Stimulated activated CD8-positive, alpha-beta memory T cell treated with anti-CD3 and anti-CD28 coated beads, Interleukin-7, amount 100 ng/mL, for 24 hours (primary cell): ENCODE measurements at places on chromosomes 1 and 21.

GRCh38 chr1:112011202-112011601 is 21.7 kb upstream of the KCND3 start:
- no peak for DNase-seq

GRCh38 chr1:4309676-4310320 is 344.6 kb upstream of the AJAP1 start:
- DNase-seq = no peak

GRCh38 chr1:229001467-229002011 is 266.3 kb downstream of the RHOU start:
- no peak for DNase-seq

- DNase-seq = no peak
These were observed 32.9 kb downstream of the PSMG1 start for GRCh38 chr21:39150316-39150715.

DNA sequence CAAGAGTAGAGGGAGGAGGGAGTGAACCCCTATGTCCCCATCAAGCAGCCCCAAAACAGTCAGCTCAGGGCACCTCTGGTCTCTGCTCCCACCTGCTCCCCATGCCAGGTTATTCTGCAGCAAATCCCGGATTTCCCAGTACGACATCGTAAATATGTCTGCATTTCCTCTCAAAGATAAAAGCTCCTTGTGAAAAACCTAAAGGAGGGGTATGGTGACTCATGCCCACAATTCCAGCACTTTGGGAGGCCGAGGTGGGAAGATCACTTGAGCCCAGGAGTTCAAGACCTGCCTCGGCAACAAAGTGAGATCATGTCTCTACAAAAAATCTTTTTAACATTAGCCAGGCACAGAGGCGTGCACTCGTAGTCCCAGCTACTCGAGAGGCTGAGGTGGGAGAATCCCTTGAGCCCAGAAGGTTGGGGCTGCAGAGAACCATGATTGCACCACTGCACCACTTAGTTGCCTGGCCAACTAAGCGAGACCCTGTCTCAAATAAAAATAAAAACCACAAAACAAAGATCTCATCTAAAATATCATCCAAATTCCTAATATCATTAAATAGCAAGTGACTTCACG is 7.1 kb downstream of the ACOT7 start:
- no peak for DNase-seq

- no peak for DNase-seq
These were observed 207.1 kb upstream of the ZC3H12A start for GRCh38 chr1:37267111-37267835.

DNA sequence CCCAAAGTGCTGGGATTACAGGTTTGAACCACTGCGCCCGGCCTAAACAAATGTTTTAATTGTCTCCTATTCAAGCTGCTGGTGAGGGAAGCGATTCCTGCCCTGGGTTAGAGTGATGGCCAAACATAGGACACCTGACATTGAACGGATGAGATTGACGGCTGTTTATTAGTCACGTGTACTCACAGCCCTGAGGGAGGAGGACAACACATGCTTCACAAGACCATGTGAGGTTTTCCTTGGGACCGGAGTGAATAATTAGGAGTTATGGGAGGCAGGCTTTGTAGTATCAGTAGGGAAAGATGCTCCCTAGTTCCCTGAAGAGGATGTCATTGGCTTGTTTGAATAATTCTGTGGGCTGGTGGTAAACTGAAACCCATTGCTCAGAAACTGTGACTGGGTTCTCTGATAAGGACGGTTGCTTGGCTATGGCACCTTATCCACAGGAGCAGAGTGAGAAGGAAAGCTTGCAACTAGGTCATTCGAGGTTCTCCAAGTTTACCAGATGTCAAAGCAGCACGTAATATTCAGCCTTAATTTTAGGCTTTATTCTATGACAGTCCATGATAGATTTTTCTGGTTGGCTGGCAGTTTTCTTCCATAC is 245.8 kb downstream of the PLA2G4A start:
- no peak for DNase-seq

- DNase-seq = no peak
These were observed 143.3 kb downstream of the RPS6KC1 start for GRCh38 chr1:213194383-213194782.

GRCh38 chr1:205266611-205267305 is 39.0 kb downstream of the TMCC2 start:
- no peak for DNase-seq

DNA sequence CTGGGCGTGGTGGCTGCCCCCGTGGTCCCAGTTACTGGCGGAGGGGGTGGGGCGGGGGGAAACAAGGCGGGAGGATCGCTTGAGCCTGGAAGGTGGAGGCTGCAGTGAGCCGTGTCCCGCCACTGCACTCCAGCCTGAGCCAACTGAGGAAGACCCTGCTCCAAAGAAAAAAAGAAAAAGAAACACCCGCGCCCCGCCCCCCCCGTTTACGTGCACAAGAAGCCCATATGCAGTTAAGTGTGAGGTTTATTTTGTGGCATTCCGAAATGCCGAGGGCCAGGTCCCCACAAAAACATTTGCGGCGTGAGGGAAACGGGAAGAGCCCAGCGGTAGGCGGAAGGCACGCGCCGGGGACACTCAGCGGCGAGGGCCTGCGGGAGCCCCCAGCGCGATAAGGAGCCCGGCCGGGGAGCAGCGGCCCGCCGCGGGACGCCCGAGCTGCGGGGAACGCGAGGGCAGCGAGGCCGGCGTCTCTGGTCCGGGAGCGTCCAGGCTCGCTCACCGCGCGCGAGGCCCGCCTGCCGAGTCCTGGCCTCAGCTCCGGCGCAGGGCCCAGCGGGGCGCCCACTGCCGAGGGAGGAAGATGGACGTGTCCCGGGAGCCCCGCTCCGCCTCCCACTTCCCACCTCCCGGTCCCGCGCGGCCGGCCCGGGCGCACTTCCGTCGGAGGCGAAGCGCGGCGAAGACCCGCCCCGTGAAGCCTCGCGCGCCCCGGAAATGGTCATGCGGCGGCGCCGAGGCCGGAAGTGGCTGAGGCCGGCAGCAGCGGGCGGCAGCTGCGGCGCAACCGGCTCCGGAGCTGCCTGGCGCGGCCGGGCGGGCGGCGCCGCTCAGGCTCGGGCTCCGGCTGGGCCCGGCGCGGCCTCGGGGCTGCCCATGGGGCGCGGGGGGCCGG is at the start of gene TRAPPC10:
TSS of gene TRAPPC10 (plus strand) at position 731 of the 895 bp plus-strand sequence. CDS start 185 bp downstream, outside the sequence.
- DNase-seq = peak; percentile 64

GRCh38 chr1:10736634-10737586 is 59.5 kb downstream of the CASZ1 start:
- DNase-seq = no peak

DNA sequence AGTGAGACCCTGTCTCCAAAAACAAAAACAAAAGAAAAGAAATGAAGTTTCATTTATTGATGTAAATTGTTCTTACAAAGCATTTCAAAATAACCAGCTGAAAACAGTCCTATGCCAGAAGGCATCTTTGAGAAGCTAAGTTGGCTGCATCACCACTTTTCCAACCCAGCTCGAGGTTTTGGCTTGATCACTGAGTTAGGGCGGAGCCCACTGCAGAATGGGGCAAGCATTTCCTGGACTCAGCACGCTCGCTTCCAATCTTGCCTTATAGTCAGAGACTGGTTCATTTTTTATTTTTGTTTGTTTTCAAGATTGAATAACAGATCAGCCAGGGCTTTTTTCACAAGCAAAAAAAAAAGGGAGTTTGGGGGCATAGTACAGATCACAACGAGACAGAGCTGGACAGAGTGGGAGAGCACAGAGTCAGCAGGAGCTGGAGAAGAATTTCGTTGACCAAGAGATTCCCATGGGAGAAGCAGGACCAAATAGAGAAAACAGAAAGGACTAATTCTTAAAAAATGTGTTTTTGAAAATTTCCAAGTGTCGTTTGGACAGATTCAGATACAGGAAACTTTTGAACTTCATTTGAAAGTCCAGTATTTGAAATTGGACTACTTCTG is 23.5 kb upstream of the COL6A1 start:
- no peak for DNase-seq

DNA sequence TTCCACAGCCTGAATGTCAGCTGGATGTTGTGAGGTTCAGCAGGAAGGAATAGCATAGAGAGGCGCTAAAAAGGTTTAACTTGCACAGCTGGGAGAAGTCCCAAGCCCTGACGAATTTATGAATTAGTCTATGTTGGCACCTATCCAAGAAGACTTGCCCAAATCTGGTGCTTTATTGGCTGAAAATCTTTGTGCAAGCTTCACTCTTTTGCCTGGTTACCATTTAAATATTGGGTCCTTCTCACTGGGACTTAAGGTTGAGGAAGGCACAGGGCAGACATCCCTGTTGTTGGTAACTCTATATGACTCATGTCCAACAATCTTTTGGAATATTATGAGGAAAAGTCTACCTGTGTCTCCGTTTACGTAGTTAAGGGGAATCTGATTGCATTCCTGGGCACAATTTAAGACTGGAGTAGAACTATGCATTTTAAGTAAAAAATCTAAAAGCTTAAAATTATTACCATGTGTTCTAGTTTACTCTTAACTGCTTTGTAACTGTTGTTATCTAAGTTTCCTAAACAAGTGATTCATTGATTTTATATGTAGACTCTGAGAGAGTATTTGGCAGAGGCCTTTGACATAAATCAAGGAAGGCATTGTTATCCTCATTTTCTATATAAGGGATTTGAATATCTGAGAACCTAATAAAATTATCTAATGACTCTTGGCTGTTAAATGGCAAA is 181.7 kb upstream of the DPYD start:
- DNase-seq = no peak

- no peak for DNase-seq
These were observed 11.3 kb upstream of the DIPK1A start for GRCh38 chr1:92972409-92973129.

DNA sequence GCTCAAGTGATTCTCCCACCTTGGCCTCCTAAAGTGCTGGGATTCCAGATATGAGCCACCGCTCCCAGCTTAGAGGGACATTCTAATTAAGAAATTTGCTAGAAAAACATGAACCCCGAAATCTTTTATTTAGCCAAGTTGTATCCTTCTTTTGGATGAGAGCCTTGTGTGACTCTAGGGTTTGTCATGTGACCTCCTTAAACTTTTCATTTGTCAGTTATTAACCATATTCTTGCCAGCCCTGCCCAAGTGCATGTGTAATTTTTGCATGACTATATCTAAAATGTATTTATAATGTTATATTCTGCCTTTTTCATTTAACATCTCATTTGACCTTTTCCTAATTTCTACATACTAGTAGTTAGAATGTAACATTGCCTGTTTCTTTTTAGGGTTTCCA is 1.9 kb downstream of the UTP25 start:
- DNase-seq = no peak

- no peak for DNase-seq
These were observed 37.3 kb downstream of the HUNK start for GRCh38 chr21:31910074-31910470.

- no peak for DNase-seq
These were observed 152.2 kb downstream of the NFIA start for GRCh38 chr1:61234587-61234919.

GRCh38 chr1:95094923-95095322 is 22.2 kb upstream of the ALG14 start:
- no peak for DNase-seq

DNA sequence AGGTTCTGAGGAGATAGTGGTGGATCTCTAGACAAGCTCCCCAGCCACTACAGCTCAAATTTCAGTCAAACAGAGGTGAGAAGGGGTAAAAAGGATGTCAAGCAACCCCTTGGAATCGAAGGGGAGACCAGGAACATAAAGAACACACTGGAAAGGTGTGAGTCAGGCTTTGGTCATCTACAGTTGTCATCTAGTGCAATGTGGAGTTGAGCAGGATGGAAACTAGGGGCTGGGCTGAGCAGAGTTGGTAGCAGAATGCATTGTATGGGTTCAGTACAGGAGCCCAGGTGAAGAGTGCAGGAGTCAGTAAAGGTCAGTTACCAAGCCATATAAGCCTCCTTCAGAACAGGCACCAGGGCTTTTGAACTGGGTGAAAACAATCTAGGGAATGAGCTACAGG is 52.7 kb upstream of the VAV3 start:
- no peak for DNase-seq

DNA sequence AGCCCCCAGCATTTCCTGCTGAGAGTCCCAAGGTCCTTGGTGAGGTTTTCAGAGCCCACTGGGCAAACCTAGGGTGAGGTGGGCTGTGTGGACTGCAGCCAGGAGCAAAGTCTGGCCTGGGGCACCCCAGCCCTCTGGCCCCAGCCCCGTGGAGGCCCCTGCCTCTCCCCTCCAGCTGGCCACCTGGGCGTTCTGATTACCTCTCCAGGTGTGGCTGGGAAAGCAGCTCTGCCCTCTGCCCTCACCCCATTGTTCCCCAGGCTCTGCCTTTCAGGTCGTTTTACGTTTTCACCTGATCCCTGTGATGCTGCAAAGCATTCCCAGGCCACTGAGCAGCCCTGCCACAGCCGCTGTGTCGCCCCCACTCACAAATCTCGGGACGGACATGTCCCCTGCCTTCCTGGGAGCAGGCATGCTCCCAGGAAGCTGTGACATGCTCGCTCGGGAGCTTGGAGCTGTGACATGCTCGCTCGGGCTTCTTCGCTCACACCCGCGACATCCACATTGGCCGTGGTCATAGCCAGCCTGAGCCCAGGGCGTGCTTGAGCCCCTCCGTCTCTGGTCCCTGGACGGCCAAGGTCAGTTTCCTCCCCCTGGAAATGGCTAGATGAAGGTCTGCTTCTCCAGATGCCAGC is 169.2 kb upstream of the ARHGEF16 start:
- DNase-seq = no peak

DNA sequence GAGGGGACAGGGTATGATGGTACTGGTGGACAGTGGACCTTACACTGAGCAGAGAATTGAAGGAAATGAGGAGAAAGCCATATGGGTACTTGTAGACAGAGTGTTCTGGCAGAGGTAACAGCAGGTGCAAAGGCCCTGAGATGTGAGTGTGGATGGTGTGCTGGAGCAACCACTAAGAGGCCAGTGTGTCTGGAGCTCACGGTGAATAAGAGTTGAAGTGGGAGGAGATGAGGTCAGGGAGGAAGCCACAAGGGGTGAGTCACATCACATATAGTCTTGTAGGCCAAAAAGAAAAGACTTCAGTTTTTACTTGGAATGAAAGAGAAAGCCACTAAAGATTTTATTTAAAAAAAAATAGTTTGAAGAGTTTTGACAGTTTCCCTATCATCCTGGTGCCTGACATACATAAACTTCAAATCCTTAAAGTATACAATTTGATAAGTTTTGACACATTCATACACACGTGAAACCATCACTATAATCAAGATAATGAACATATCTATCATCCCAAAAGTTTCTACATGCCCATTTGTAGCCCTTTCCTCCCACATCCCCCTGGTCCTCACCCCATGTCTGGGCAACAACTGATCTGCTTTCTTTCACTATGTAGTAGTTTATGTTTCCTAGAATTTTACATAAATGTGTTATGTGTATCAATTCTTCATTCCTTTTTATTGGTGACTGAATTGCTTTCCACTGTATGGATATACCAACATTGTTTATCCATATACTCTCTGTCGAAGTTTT is 148.4 kb downstream of the GPATCH2 start:
- peak; percentile 12 for DNase-seq
